ENCODE measurements at places on chromosomes 11 and 22.

DNA sequence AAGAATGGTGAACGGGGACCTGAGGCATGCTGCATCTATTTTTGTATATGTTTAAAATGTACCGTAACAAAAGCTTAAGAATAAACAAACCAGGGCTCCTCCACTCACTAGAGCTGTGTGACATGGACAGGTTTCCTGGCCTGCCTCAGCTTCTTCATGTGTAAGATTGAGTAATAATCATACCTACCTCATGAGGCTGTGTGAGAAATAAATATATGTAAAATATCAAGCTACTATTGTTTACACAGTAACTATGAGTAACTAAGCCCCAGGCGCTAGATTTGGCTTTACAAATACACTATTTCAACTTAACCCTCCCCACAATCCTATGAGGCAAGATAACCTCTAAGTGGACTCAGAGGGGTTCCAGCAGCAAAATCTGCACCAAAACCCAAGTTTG, 66.4 kb downstream of the SMCO4 start:
- DNase-seq: no peak

DNA sequence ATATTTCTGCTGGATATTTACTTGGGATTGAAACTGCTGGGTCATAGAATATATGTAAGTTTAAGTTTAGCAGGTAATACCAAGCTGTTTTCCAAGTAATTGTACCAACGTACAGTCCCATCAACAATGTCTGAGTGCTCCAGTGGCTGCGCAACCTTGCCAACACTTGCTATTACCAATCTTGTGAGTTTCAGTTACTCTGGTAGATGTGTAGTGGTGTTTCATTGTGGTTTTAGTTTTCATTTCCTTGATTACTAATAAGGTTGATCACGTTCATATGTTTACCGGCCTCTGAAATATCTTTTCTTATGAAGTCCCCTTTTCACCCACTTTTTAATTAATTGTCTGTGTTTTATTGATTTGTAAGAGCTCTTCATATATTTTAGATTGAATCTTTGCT, 370.6 kb upstream of the CADM1 start:
- DNase-seq: no peak

DNA sequence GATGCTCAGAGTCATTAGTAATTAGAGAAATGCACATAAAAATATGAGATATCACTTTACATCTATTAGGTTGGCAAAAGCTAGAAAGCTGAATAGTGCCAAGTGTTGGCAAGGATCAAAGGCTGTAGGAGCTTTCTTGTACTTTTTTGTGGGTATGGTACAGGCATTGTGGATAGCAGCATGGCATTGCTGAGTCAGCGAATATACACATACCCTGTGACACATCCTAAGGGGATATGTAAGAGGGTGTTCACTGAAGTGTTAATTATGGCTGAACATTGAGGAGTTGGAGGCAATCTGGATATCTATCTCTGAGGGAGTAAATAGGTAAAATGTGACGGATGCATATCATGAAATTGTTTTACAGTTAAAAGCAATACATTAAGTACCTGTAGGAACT, 27.0 kb upstream of the IL18BP start:
- DNase-seq: no peak

DNA sequence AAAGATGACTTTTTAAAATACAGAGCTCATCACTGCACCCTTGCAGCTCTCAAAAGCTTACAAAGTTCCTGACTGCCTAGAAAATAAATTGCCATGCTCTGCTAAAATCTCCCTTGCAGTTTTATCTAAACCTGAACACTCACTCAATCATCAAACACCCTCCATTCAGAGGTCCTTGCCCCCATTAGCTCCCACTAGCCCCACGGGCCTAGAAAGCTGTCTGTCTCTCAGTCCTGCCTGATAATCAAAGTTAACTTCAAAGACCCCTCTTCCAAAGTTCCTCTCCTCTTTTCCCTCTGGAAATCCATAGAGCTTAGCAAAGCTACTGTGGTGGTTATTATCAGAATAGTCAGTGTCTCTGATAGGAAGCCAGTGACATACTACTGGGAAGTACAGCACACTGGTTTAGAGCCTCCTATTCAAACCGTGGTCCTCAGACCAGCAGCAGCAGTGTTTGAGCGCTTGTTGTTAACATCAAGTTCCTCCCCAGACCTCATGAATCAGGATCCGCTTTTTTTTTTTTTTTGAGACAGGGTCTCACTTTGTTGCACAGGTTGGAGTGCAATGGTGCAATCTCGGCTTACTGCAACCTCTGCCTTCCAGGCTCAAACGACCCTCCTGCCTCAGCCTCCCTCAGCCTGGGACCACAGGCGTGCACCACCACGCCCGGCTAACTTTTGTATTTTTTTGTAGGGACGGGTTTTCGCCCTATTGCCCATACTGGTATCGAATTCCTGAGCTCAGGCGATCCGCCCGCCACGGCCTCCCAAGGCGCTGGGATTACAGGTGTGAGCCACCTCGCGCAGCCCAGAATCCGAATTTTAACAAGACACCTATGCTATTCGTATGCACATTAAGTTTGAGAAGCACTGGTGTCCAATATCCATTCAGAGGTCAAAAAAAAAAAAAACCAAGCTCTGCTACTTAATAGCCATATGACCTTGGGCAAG, 1.2 kb downstream of the NDUFC2 start:
- peak; percentile 58 for DNase-seq

- DNase-seq: no peak
These were observed 27.4 kb upstream of the YPEL1 start for GRCh38 chr22:21762712-21763581.

DNA sequence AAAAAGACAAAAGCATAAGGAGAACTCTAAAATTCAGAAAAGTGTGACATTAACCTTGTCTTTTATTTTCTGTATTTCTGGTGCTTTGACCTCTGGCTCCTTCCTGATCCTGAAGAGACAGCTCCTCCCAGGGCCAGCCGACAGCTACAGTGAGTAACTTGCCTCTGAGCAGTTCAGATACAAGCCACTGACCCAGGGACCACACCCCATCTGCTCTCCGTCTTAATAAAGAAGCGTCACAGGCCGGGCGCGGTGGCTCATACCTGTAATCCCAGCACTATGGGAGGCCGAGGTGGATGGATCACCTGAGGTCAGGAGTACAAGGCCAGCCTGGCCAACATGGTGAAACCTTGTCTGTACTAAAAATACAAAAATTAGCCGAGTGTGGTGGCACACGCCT, 6.5 kb downstream of the MLC1 start:
- DNase-seq: no peak

DNA sequence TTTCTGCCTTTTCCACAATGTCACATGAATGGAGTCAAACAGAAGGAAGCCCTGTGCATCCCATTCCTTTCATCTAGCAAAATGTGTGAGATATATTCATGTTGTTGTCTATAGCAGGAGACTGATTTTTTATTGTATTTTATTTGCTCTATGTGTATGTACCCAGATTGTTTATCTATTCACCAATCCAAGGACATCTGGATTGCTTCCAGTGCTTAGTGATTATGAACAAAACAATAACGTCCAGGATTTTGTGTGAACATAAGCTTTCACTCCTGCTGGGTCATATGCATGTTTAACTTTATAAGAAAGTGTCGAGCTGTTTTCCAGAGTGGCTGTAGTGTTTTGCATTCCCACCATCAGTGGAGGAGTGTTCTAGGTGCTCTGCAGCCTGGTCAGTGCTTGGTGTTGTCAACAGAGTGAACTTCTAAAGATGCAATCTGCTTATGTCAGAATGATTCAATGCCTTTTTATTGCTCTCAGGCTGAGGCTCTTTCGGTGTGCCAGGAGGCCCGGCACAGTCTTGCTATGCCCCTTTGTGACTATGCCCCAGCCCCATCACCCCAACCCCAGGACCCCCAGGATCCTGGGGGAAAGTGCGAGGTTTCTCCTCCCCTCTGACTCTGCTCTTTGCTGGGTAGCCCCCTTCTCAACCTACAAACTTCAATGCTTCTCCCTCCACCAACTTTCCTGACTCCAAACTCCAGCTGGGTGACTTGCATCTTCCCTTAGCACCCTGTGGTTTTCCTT, 19.9 kb upstream of the SYT13 start:
- DNase-seq: no peak

DNA sequence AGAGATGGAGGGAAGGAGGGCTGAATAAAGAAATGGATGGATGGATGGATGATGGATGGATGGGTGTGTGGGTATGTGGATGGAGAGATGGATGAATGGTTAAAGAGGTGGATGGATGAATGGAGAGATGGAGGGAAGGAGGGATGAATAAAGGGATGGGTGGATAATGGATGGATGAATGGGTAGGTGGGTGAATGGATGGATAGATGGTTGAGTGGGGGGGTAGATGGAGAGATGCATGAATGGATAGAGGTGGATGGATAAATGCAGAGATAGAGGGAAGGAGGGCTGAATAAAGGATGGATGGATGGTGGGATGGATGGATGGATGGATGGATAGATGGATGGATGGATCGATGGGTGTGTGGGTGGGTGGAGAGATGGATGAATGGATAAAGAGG, 71.6 kb downstream of the CDKN1C start:
- DNase-seq: no peak

DNA sequence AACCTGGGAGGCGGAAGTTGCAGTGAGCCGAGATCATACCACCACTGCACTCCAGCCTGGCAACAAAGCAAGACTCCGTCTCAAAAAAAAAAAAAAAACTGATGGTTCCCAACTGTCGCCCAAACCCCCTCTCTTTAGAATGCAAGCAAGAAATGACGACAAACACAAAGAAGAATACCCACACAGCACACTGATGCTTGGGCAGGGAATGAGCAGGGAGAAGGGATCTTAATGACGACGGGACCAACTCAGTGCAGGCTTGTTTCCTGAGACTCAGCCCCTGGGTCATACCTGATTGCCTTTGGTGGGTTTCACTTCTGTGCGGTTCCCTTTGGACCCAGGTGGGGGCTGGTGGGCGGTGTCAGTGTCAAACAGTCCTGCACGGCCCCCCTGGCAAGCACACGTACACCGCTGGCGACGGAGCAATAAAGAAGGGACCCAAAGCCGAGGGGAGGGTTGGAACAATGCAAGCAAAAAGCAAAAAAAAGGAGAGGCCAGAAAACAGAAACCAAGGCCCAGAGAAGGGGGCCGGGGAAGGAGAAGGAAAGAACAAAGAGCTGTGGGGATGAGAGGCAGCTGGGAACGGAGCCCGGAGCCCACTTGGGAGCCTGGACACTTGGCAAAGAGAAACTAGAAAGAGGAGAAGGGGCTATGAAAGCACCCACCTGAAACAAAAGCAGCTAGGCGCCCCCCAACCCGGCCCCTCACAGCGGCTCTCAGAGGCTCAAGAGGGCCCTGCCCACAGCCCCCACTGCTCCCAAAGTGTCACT, 99.6 kb downstream of the CELSR1 start:
- no peak for DNase-seq

GRCh38 chr11:112421879-112422278, 161.2 kb upstream of the PLET1 start:
- DNase-seq: no peak

DNA sequence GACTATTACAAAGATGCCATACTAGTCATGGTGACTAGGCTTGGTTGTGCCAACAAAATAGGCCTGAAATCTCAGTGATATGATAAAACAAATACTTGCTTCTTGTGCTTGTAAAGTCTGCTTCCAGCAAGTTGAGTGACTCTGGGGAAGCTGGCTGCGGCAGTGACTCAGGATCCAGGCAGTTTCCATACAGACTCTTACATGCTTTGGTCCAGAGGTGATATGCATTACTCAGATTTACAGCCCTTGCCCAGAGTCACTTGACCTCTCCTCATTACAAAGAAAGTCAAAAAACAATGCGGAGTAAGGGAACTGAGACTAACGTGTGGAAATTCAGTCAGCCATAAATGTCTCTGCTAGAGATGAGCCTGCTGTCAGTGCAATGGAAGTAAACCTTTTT, 387.5 kb downstream of the KCNA4 start:
- no peak for DNase-seq

DNA sequence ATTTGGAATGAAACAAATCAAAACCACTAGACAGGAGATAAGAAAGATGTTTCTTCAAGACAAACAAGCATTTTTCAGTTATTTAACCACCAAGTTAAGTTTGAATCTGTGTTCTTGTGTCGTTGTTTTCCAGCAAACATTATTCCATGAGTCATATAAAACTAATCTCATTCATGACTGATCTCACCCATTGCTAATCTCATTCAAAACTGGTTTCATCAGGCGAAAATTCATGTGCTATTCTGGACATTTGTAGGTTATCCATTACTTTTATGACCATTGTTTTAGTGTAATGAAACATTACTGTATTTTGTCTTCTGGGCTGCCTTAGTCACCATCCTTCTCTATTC, 221.8 kb downstream of the DDX10 start:
- DNase-seq: no peak

GRCh38 chr11:46277313-46277621, 195 bp upstream of the CREB3L1 start:
- no peak for DNase-seq

DNA sequence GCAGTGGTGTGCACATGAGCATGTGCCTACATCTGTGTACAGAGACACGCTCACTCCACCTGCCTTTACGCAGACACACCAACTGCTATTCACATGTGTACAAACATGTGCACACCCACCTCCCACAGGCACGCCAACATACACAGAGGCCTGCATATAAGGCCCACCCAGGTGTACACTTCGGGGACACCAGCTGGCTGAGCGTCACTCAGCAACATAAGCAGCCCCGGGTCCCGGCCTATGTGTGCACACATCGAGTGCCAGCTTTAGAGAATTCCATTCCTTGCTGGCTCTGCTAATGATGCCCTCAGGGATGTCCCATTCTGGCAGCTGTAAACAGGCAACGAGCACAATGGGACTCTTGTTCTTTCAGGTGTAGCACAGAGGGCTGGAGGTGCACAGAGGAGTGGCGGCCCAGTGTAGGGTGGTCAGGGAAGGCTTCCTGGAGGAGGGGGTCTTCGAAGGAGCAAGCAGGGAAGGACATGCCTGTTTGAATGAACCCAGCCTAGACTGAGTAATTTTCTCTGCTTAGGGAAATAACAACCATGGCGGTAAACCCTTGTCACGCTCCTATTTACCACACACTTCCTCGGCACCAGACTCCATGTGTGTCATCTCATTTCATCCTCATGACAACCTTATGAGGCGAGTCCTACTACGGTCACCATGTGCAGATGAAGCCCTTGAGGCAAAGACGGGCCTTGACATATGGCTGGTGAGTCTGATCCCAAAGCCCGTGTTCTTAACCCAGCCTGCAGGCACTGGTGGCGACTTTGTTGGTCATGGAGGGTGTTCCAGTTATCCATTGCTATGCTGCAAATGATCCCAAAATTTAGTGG, 35.1 kb downstream of the RPL3 start:
- DNase-seq: no peak

DNA sequence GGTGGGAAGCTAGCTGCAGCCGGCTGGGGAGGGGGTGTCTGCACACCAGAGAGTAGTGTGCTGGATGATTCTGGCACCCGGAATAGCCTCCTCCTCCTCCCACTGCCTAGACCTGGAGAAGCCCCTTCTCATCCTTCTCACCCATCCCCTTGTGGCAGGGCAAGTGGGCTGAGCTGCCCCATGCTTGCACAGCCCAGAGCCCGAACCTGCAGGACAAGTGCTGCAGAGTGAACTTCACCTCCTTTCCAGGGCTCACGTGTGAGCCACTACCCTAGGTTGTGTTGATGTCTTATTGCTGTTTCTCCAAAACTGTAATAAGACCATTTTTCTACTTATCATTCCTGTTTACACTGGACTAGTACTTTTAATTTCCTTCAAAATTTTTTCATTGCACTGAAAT, 56.1 kb upstream of the GLYATL1B start:
- no peak for DNase-seq
